HepG2 (cell line): ENCODE measurements at places on chromosomes 3 and 15.

GRCh38 chr15:97961067-97961954 lies 808 bp downstream of the ARRDC4 start:
- DNase-seq = peak; percentile 2
- peak overlapping the region; percentile 65 for H3K4me3 ChIP-seq
- no peaks in the 10 kb centered on the region; the same call in 1 of the 2 replicates for H3K36me3 ChIP-seq
- peak overlapping the region; percentile 59 for H3K27ac ChIP-seq
- H3K4me1 ChIP-seq = peaks cover 30% of the 10 kb centered on the region

GRCh38 chr3:178706411-178706810 lies 170.2 kb downstream of the KCNMB2 start:
- H3K27me3 ChIP-seq = no peaks in the 10 kb centered on the region
- H3K4me1 ChIP-seq = no peaks in the 10 kb centered on the region
- no peaks in the 10 kb centered on the region for H3K36me3 ChIP-seq
- H3K27ac ChIP-seq = no peak overlapping the region
- DNase-seq = no peak
- H3K4me3 ChIP-seq = no peak overlapping the region

DNA sequence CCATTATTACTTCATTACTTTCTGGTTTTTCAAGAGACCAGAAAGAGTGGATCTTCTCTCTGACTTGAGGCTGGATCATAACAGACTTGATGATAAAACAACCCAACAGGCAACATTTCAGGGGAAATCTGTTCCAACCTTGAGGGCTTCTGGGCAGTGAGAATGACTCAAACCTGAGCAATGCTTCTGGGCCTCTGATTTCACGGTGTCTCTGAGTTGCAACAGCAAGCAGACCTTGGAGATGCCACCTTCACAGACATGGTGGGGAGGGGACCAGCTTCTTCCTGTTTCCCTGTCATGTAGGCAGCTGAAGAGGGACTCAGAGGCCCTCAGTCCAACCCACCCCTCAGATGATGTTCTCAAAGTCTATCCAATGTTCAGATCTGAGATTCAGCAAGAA lies 104.0 kb downstream of the ABHD5 start:
- no peak overlapping the region for H3K4me3 ChIP-seq
- peaks cover 3% of the 10 kb centered on the region; the same call in 1 of the 2 replicates for H3K27me3 ChIP-seq
- peaks cover 6% of the 10 kb centered on the region; the same call in 1 of the 2 replicates for H3K4me1 ChIP-seq
- no peak for DNase-seq

DNA sequence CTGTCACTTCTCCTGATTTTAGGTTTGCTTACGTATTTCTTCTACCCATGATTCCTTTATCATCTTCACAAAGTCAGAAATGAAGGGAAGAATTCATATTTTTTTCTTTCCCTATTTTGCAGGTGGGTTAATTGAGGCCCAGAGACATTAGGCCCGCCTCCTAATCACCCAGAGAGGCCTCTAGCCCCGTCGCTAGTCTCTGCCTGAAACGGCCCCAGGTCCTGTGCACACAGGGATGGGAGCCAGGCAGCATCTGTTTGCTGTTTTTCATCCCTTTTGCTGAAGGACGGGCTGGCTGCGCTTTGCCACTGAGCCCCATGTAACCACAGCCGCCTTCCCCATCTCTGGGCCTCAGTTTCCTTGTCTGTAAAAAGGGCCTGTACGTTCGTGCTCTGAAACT lies 135.9 kb downstream of the FBLN2 start:
- peaks cover 71% of the 10 kb centered on the region; the same call in 2 of the 3 replicates for H3K27me3 ChIP-seq
- H3K36me3 ChIP-seq = no peaks in the 10 kb centered on the region
- H3K27ac ChIP-seq = no peak overlapping the region
- no peaks in the 10 kb centered on the region for H3K4me1 ChIP-seq
- DNase-seq = no peak

GRCh38 chr3:160796813-160797164 lies 40.8 kb downstream of the PPM1L start:
- H3K4me3 ChIP-seq = no peak overlapping the region
- peak; percentile 17 for DNase-seq
- H3K4me1 ChIP-seq = peaks cover 10% of the 10 kb centered on the region; the same call in 1 of the 2 replicates
- no peak overlapping the region for H3K27ac ChIP-seq

- DNase-seq = no peak
- H3K27me3 ChIP-seq = peaks cover 6% of the 10 kb centered on the region; the same call in 1 of the 3 replicates
- no peak overlapping the region for H3K4me3 ChIP-seq
- no peaks in the 10 kb centered on the region for H3K4me1 ChIP-seq
- H3K27ac ChIP-seq = no peak overlapping the region
These were observed 354.5 kb downstream of the OCA2 start for GRCh38 chr15:27744641-27745040.

GRCh38 chr3:158831861-158832260 lies 30.0 kb downstream of the MFSD1 start:
- DNase-seq = no peak
- no peaks in the 10 kb centered on the region for H3K4me1 ChIP-seq
- H3K27me3 ChIP-seq = no peaks in the 10 kb centered on the region
- no peaks in the 10 kb centered on the region for H3K36me3 ChIP-seq
- H3K27ac ChIP-seq = no peak overlapping the region

- H3K27ac ChIP-seq = no peak overlapping the region
- no peaks in the 10 kb centered on the region for H3K4me1 ChIP-seq
- H3K36me3 ChIP-seq = no peaks in the 10 kb centered on the region
These were observed 138.9 kb upstream of the LINGO1 start for GRCh38 chr15:77771616-77772015.

GRCh38 chr15:81304226-81304625 lies 19.7 kb downstream of the STARD5 start:
- H3K27me3 ChIP-seq = no peaks in the 10 kb centered on the region
- no peak for DNase-seq
- H3K4me3 ChIP-seq = no peak overlapping the region
- H3K36me3 ChIP-seq = no peaks in the 10 kb centered on the region

DNA sequence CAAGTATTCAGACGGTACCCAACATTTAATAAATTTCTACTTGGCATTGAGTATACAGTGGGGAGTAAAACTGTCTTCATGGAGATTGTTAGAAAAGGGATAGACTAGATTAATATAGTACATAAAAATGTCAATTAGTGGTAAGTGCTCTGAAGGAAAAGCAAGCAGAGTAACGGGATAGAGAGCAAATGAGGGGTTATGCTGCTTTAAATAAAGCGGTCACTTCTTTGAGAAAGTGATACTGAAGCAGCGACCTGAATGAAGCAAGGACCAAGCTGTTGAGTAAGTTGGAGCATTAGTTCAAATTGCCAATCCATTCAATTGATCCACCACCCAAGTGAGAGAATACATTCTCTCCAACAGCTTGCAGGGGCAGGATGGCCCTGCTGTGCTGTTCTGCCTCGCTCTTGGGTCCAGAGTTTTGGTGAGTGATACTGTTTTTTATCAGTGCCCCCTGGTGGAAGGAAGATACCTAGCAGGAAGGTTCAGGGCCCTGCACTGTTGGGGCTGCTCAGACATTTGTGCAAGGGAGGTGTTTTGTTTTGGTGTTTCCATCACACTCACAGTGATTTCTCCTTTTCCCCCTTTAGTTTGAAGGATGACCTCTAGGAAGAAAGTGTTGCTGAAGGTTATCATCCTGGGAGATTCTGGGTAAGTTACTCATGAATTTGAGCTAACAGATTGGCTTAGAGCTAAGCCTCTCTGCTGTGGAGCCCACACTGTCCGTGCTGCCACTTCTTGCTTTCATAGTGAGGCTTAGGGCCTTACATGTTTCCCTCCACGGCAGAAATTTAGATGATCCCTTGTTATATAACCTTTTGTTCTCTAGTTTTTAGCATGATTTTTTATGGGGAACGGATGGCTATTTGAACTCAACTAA lies 69.0 kb downstream of the RAB7A start:
- DNase-seq = peak; percentile 62
- H3K27me3 ChIP-seq = no peaks in the 10 kb centered on the region
- no peak overlapping the region for H3K4me3 ChIP-seq
- peaks cover 21% of the 10 kb centered on the region for H3K36me3 ChIP-seq
- H3K4me1 ChIP-seq = no peaks in the 10 kb centered on the region

GRCh38 chr15:69729167-69729748 lies 276.6 kb downstream of the RPLP1 start:
- H3K27me3 ChIP-seq = peaks cover 19% of the 10 kb centered on the region; the same call in 2 of the 3 replicates
- H3K27ac ChIP-seq = no peak overlapping the region
- DNase-seq = no peak
- no peaks in the 10 kb centered on the region for H3K4me1 ChIP-seq
